C1 segment of cervical spinal cord (tissue), 14 donors: ENCODE measurements at places on chromosomes 7 and 10.

DNA sequence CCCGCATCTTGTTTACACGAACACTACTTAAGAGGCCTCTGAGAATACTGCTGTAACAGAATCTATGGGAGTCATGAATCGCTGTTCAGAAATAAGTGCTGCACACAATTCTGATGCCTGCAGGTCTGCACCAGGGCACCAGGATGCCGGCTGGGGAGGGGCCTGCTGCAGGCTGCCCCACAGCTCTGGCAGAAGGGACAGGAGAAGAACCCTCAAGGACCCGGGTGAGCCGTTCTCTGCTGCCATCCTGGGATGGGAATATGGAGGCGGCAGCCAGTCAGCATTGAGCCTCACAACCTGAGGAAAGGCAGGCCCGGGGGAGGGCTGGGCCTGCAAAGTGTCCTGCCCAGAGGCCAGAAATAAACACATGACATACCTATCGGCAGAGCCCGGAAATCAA lies 11.2 kb downstream of the TUBGCP2 start:
- DNase-seq: no peak

DNA sequence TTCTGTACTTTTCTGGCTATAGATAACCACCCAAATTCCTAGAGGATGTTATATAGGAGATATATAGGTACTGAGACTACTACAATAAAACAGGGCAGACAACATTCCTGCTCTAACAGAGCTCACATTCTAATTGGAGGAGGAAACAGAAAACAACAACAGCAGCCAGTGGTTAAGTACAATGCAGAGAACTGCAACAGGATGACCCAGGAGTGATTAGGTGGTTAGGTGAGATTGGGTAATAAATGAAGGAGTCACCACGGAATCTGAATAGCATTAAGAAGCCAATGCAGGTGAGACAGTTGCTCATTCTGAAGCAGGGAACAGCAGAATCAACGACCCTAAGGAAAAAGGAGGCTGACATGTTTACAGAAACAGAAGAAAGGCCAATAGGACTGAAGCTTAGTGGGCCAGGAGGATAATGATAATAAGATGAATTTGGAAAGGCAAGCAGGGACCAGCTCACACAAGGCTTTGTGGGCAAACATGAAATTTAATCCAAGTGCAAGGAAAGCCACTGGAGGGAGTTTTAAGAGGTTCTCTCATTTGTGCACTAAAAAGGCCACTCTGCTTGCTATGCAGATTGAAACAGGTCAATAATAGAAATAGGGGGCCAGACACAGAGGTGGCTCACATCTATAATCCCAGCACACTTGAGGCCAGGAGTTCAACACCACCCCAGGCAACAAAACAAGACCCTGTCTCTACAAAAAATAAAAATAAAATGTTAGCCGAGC lies 16.9 kb upstream of the REEP3 start:
- DNase-seq: no peak

GRCh38 chr7:116367171-116367813 lies 132.2 kb upstream of the CAV2 start:
- DNase-seq: no peak

GRCh38 chr10:88117869-88118632 lies 254.6 kb downstream of the PTEN start:
- no peak for DNase-seq

GRCh38 chr7:51027106-51027934 lies 244.6 kb upstream of the GRB10 start:
- no peak for DNase-seq
